Calu3 (cell line): ENCODE measurements at places on chromosomes 3 and 15. TPM values are rescaled to one million over a fixed set of nuclear protein-coding genes. Genes with fewer than 3 reads are reported as not detected.

The NRROS gene
- 0.39 and 0.99 TPM in 2 replicates for total RNA-seq

- DNase-seq: no peak
Measured at GRCh38 chr3:57852896-57853295, 96.8 kb downstream of the SLMAP start.

GRCh38 chr15:42130246-42130986 is 26.0 kb downstream of the PLA2G4F start:
- DNase-seq: no peak

GRCh38 chr3:54951405-54951804 is 23.5 kb upstream of the LRTM1 start:
- DNase-seq: no peak

- DNase-seq: no peak
Measured at GRCh38 chr15:40104296-40104864, 4.3 kb downstream of the BMF start.

DNA sequence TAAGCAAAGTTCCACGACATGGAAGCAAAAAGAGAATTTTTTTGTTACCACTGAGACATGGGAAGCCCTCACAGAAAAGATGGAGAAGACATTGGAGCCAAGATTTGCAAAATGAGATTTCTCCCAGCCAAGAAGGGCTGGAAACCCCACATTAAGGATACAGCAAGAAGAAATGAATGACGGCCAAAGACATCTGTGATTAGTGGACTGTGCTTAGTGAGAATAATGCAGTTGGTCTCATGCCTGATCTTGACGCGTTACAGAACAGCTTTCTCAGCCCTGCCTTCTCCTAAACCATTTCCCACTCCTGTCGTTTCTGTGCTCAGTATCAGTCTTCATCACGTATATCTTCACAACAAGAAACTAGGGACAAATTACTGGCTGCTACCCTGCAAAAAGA is 45.8 kb upstream of the ARRDC4 start:
- DNase-seq: no peak

- DNase-seq: peak; percentile 2
Measured at GRCh38 chr3:117252208-117252607, 542.6 kb downstream of the TUSC7 start.
